ELR (cell line): ENCODE measurements at places on chromosomes 12 and 14.
A peak's percentile ranks its signal among the peaks of the same experiment; 100 is the strongest.

DNA sequence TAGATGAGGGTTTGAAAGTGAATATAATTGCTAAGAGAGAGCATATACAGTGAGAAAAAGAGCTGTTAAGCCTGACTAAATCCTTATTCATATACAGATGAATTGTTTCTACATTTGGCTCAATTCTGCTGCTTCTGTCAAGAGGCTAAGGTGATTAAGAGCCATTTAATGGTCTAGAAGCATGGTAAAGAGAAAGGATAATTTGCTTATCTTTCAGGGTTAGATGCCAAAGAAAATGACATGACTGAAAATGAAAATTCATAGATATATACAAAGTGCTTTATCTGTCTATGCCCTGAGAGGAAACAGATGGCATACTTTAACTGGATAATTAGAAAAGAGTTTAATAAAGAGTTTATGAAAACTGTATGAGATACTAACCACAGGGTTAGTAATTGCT is 834.9 kb downstream of the SLC6A15 start:
- no peak for DNase-seq

DNA sequence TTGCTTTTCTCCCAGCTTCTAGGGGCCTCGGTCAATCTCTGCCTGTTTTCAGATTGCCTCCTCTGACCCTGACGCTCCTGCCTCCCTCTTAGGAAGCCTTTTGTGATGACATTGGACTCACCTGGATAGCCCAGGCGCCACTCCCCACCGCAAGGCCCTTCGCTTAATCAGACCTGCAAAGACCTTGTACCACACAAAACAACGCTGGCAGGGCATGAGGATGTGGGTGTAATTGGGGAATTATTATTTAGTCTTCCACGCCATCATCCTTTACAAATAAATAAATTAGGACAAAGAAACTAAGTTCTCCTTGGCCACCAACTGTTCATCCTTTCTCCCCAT is 7.7 kb upstream of the VPS37B start:
- DNase-seq = no peak

- DNase-seq = peak; percentile 67
These were observed at the start of gene HOXC9 for GRCh38 chr12:54000116-54001114. TSS of gene HOXC9 (plus strand) at chr12:54000161. CDS start at chr12:54000189, 28 bp downstream.

DNA sequence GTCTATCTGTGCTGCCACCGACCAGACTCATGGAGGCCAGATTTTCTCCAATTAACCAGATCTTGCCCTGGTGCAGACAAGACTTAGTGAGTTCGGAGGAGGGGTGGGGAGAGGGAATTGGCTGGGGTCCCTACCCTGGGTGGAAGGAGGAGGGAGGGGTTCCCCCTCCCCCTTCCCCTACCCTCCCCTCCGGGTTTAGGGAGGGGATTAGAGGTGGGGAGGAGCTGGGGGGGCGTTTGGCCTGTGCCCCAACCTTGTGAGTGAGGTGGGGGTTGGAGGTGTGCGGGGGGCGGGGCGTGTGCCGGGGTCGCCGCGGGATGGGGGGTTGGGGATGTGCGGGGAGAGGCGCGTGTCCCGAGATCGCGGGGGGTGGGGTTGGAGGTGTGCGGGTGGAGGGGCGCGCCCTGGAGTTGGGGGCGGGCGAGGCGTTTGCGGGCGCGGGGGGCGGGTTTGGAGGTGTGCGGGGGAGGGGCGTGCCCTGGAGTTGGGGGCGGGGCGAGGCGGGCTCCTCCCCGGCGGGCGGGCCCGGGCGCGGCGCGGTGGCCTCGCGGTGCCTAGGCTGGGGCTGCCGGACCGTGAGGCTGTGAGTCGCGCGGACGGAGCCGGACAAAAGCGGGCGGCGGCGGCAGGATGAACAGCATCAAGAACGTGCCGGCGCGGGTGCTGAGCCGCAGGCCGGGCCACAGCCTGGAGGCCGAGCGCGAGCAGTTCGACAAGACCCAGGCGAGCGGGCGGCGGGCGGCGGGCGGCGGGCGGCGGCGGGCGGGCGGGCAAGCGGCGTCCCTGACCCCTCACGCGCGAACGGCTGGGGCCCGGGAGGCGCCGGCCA is at the start of gene HIP1R:
Gene HIP1R (plus strand): TSS at position 537 of the 829 bp plus-strand sequence. CDS start 94 bp downstream, at position 631.
- peak; percentile 45 for DNase-seq

DNA sequence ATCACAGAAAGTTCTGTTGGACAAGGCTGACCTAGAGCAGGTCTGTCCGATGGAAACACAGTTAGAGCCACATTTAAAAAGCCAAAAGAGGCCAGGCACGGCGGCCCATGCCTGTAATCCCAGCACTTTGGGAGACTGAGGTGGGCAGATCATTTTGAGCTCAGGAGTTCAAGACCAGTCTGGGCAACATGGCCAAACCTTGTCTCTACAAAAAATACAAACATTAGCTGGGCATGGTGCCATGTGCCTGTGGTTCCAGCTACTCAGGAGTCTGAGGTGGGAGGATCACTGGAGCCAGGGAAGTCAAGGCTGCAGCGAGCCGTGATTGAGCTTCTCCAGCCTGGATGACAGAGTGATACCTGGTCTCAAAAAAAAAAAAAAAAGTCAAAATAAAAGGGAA is 14.9 kb downstream of the UBE3B start:
- no peak for DNase-seq
